ENCODE measurements at places on chromosomes 3 and 15.

DNA sequence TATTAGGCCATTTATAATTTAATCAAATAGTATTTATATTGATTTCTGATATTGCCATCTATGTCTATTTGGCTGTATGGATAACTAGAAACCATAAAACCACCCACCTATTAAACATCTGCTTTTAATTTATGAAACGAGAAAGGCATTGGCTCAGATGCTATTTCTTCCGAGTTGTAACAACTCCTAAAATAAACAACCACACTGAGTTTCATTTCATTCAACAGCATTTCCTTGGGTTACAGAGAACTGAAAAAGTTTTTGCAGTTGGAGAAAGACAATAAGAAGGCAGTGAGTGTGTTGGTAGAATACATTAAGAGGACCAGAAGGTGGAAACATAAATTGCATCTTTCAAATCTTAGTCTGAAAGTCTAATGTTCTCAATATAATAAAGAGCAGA, 79.1 kb downstream of the AQR start:
- DNase-seq, result no peak

DNA sequence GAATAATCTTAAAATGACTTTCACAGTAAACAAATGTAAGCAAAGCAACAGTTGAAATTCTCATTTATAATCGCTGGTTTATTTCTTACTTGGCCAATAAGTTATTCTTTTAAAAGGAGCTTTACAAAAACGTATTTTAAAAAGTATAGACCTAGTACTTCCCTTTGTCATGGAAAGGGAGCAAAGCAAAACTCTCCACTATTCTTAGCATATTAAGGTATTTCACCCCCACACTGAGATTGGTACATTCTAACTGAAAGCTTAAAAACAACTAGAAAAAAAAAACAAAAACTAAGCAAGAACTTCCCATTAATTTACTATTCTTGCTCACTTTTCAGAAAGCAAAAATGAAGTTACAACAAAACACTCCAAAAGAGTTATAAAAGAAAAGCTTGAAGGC, 1.5 kb downstream of the ATG3 start:
- DNase-seq, result no peak

- DNase-seq, result no peak
These were observed 258.1 kb upstream of the MCTP2 start for GRCh38 chr15:93973287-93973686.

- DNase-seq, result no peak
These were observed 136.0 kb upstream of the RARB start for GRCh38 chr3:25292036-25292435.

- no peak for DNase-seq
These were observed 16.6 kb downstream of the EPHB3 start for GRCh38 chr3:184578218-184578617.

DNA sequence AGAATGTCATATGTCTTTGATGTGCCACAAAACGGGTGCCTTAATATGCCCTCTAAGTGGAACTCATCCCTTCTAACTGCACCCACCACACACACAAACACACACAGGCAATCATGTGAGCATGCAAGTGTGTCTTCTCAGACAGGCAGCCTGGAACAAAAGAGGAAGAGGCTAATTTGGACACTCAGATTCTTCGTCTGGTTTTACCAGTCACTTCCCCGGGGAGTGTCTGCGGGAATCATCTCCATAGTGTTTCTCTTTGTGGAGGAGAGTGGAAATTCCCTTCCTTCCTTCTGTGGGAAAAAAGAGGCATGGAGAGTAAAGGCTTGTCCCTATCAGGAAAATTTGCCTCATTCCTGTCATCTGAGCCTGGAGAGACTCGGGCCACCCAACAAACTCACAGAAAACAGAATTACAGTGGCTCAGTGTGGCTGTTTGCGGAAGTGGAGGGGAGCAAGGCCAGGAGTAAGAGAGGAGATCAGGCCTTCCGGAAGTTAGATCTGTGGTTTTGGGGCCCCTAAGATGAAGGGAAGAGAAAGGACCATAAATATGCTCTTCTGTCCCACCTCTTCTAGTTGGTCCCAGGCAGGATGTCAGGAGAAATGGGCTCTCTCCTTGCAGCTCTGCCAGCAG, 212.6 kb upstream of the SEMA6D start:
- DNase-seq, result no peak

DNA sequence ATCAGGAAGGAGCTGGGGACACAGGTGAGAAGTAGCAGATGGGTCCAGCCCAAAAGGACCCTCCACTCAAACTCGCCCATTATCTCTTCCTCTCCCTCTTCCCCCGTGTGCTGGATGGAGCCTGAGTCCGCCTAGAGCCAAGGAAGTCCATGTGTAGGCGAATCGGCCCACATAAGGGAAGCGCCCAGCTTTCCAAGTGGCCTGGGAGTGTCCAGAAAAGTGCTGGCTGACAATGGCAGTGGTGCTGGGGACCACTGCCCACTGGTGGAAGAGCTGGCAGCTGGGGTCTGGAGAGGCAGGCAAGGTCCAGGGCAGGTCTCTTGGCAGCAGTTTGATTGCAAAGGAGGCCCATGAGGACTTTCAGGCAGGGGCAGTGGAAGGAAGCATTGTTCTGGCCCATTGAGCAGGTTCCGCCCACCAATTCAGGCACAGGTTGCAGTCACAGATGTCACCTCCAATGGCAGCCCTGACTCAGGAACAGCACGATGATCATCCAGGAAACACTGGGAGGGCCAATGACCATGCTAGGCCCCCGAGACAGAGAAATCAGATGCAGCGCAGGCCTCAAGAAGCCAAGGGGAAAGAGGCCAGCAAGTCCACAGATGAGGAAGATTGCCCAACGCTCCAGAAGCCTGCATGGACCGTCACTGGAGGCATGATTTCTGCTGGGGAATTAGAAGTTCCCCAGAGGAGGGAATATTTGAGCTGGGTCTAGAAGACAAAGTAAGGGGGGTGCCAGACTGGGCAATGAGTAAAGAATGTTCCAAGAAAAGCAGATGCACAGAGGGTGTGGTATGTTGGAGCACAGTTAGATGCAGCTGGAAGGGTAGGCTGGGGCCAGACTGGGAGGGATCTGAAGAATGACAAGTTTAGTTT, 3.0 kb downstream of the MFGE8 start:
- no peak for DNase-seq

- no peak for DNase-seq
These were observed 20.3 kb upstream of the PPP4R2 start for GRCh38 chr3:72976281-72976741.

DNA sequence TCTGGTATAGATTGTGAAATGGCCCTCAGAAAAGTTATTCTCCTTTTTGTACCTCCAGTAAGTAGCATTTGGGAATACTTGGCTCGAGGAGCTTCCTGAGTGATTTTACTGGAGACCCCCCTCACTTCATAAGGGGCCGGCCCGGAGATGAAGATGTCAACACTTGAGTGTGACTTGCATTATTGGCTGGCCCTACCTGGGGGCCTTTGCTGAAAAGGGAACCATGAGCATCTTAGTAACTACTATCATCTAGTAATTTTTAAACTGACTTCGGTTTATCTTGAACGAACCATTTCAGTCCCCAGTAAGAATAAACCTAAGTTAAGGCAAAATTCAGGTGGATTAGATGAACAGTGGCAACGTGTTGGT, 1.3 kb downstream of the FAIM start:
- no peak for DNase-seq

DNA sequence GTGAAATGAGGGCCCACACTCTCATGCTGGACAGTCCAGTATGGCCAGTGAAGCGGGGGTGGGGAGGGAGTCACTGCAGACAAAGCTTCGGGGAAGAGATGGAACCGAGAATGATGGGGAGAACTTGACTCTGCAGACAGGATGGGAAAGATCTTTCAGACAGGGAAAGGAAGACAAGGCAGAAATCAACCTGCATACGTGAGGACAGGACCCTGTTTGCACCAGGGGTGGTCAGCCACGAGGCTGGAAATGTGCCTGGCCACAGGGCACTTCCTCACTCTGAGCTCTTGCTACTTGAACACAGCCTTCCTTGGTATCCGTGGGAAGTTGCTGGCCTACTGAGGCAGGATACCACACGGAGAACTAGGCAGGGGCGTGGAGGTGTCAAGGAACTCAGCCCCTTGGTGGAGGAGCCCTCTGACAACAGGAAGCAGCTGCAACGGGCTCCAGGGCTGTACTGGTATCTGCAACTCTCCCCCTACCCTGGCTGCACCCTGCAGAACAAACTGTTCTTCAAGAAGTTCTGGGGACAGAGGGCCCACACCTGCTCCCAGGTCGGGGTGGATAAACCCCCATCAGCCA, 9.3 kb upstream of the SRP14 start:
- no peak for DNase-seq

GRCh38 chr3:73319179-73319769, 257.8 kb downstream of the EBLN2 start:
- no peak for DNase-seq

GRCh38 chr15:75597667-75598341, 18.7 kb upstream of the PTPN9 start:
- DNase-seq, result no peak

- DNase-seq, result no peak
These were observed 14.8 kb upstream of the LCTL start for GRCh38 chr15:66580643-66581042.

DNA sequence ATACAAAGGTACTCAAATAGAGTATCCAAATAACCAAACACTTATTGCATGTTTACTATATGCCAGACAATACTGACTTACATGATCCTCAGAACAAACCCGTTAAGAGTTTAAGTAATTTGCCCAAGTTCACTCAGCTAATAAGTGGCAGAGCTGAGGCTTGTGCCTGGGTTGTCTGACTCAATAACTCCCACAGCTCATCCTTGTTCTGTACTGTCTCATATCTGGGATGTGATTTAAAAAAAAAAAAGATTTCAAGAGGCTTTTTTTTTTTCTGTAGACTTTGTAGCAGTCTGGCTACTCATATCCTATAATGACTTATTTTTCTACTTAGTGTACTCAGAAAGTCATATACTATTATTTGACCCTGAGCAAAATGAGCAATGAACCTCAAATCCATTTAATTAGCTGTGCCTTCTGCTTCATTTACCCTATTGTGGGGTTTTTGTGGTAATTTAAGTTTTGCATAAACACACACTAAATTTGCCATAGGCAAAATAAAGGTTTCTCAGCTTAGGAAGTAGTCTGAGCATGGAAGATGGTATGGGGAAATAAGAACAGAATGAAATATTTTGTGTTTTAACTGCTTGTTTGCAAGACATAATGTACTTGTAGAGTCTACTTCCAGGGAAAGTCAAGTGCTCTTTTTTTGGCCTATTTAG, 3.1 kb downstream of the NSUN3 start:
- DNase-seq, result no peak

DNA sequence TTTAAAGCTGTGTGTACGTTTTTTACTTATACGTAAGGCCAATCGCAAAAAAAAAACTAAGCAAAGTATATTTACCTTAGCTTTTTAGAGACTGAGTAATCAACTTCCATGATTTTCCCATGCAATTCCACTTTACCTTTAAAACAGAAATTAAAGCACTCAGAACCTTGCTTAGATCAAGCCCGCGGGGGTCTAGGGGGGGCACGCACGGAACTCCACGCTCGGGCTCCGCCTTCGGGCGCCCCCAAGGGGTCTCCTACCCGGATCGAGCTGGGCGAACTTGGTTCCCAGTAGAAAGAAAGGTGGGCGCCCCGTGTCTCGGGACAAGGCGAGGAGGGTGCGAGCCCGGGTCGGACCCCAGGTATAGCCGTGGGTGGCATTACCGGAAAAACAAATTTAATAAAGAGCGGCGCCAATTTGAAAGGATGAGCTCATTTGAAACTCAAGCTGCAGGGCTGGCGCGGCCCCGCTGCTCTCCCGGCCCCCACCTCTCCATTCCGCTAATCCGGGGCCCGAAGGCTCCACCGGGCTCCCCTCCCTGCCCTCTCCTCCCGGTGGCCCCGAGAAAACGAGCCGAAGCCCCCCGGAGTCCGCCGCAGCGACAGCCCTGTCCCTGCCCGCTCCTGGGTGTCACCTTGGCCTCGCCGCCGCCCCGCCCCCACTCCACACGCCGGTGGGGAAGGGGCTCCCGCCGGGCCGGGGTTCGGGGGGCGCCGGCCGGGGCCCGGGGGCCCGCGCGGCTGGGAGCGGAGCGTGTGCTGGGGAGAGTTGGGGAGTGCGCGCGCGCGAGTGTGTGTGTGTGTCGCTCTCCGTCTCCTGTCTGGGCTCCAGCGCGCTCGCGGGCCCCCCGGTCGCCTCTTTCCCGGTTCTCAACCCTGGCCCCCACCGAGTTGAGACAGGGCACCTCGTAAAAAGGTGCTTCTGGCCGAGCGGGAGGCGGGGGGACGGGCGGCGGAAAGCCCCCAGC, 1.5 kb downstream of the IGF2BP2 start:
- no peak for DNase-seq

- DNase-seq, result no peak
These were observed 1028.7 kb downstream of the NTRK3 start for GRCh38 chr15:87227846-87228245.

- DNase-seq, result no peak
These were observed 14.5 kb downstream of the TERB2 start for GRCh38 chr15:44971036-44971435.

GRCh38 chr3:194471863-194472262, 14.9 kb downstream of the ATP13A3 start:
- no peak for DNase-seq

DNA sequence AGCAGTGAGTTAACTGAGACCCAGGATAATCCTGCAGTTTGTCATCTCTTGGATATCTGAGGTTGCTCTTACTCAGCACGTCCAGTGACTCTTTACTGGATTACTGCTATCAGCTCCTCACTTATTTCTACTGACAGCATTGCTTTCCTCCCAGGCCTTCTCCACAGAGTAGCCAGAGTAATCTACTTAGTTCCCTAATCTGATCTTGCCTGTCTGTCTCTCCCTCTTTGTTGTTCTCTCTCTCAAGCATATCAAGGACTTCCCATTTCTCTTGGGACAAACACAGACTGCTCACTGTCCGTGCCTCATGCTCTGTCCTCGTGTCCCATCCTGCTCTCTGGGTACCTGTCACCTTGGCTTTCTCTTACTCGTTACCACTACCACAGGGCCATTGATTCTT, 376.2 kb downstream of the FEZF2 start:
- DNase-seq, result no peak

GRCh38 chr3:39327746-39328349, 1.7 kb upstream of the CCR8 start:
- no peak for DNase-seq

- no peak for DNase-seq
These were observed 19.9 kb downstream of the WNT7A start for GRCh38 chr3:13860001-13860400.

DNA sequence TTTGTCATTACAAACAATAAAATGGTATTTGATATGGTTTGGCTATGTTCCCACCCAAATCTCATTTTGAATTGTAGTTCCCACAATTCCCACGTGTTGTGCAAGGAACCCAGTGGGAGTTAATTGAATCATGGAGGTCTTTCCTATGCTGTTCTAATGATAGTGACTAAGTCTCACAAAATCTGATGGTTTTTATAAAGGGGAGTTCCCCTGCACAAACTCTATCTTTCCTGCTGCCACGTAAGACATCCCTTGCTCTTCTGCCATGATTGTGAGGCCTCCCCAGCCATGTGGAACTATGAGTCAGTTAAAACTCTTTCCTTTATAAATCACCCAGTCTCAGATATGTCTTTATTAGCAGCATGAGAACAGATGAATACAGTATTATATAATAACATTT, 15.4 kb upstream of the AADAC start:
- DNase-seq, result no peak

- no peak for DNase-seq
These were observed 127.8 kb downstream of the ABI3BP start for GRCh38 chr3:100865442-100865841.

Data from stimulated activated CD4-positive, alpha-beta T cell treated with anti-CD3 and anti-CD28 coated beads, Interleukin-1b, Interleukin-23, amount 100 ng/mL, for 1 hour (primary cell).